ENCODE measurements at places on chromosomes 3 and 15.

DNA sequence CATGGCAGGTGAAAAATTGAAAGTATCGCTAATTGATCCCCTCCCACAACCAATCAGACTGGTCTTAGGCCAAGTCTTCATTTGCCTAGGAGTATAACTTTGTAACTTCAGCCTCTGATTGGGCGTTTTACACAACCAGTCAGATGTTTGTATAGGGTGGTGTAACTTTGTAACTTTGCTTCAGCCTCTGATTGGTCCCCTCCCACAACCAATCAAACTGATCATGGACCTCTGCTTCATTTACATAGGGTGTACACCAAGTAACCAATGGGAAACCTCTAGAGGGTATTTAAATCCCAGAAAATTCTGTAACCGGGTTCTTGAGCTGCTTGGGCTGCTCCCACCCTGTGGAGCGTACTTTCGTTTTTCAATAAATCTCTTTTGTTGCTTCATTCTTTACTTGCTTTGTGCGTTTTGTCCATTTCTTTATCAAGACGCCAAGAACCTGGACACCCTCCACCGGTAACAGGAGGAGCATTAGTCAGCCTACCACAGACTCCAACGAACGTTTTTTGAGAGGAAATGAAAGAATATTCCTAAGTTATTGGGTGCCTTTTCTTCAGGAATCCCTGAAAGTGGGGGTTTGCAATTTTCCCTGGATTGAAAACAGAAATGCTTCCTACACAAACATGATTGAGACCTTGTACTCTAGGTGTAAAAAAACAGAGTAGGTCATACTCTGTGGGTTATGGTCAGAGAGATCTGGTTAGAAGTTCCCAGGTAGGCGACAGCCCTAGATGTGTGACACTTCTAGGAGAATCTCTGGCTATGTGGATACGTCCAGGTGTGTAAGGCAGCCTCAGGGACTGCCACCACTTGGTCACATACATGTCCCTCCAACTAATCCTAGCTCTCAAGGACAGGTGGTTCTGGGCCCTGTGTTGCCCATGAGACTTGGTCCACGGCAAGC, 5.5 kb upstream of the SACM1L start:
- no peak for ATAC-seq

GRCh38 chr3:55719006-55719405, 231.9 kb upstream of the WNT5A start:
- no peak for ATAC-seq

DNA sequence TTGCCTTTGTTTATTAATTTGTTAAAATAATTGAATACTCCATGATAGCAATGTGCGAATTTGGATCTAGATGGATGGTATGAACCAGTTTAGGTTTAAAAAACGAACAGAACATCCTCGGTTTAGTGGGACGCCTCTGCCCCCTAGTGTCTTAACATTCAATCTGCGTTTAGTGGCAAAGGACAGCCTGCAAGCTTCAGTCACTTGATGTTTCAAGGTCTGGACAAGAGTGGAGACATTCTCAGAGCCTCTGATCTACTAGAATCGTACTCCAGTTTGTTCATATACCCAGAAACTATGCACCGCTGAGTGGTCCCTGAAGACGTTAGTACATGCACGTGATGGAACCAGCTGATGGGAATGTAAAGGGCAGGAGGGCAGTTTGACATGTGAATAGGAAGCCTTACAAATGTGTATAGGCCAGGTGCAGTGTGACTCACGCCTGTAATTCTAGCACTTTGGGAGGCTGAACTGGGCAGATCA, 17.8 kb upstream of the ATP13A4 start:
- ATAC-seq: peak; percentile 61

DNA sequence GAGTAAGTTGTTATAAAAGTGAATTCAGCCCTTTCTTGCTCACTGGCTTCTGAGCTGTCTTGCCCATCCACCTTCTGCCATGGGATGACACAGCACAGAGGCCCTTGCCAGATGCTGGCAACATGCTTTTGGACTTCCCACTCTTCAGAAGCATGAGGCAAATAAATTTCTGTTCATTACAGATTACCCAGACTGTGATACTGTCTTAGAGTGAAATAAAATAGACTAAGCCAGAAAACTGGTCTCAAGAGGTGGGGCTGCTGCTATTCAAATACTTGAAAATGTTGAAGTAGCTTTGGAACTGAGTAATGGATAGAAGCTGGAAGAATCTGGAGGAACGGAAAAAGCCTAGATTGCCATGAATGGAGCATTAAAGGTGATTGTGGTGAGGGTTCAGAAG, 170.4 kb downstream of the ZMAT3 start:
- ATAC-seq: no peak

DNA sequence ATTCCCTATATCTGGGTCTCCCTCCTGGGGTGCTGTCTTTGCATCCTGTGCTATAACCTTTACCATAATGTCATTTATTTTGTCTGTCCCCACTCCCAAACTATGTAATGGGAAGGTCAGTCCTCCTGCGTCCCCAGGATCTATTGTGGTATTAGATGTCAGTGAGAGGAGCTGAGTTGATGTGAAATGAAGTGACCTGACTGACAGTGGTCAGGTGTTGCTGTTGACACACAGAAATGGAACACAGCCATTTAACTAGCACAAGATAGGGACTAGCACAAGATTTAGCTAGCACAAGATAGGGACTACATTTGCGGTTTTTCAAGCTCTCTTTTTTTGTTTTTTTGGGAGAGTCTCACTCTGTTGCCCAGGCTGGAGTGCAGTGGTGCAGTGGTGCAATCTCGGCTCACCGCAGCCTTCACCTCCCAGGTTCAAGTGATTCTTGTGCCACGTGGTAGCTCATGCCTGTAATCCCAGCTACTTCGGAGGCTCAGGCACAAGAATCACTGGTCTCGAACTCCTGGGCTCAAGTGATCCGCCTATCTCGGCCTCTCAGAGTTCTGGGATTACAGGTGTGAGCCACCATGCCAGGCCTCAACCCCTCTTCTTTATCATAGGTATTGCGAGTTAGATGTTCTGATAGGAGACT, 5.2 kb downstream of the NGRN start:
- ATAC-seq: no peak

DNA sequence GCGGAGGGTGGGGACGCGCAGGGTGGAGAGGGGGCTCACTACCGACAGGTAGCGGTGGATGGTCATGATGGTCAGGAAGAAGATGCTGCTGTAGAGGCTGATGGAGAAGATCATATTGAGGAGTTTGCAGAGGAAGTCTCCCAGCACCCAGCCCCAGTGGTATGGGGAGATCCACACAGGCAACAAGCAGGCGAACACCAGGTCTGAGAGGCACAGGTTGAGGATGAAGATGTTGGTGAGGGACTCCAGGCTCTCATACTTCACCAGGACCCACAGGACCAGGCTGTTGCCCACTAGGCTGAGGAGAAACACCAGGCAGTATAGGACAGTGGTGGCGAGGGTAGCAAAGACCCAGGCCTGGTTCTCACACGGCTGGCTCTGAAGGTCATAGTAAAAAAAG, 5.8 kb downstream of the XCR1 start:
- no peak for ATAC-seq

DNA sequence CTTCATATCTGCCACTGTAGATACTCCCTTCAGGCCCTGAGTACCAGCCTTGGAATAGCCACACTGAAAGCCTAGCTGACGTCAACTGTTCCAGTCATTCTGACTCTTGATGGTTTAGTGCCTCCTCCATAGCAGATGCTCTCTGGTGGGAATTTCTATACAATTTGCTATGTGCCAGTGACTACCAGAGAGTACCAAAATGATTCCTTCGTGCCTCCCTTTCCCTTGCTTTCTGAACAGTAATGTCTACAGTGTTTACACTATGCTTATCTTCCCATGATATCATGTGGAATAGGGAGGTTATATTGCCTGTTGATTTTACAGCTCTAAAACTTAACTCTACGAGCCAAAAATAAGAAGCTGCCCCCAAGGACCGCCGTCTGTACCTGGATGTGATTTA, 109.7 kb upstream of the GMNC start:
- no peak for ATAC-seq

DNA sequence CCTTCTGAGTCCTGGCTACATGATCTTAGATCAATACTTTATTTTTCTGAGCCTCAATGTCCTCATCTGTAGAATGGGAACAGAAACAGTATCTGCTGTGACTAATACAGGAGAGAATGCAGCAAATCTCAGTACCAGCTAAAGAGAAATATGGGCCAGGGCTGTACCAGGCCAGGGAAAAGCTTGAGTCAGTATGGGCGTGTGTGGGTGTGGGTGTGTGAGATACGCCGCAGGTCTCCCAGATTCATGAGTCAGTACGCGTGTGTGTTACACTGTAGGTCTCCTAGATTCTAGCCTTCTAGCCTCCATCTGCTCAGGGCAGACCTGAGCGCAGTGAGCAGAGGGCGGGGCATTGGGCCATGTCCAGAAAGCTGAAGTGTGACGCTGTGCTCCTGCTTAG, 15.2 kb downstream of the GNAI2 start:
- peak; percentile 74 for ATAC-seq

GRCh38 chr3:125398952-125399351, 23.8 kb upstream of the ZNF148 start:
- no peak for ATAC-seq

DNA sequence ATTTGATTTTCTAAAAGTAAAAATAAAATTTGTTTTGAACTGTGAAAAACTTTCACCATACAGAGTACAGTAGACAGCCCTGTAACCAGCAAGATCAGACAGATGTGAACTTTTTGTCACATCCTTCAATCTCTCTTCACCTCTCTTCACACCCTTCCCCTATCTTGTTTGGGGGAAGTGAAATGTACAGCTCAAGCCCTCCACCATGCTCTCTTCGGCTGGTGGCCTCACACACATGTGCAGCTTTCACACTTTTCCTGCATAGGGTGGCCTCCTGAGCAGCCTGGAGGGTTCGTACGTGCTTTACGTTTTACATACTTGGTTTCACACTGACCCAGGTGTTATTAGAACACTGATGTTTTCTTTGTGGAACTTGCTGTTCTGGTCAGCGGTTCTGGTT, 86.4 kb downstream of the DNAJB8 start:
- no peak for ATAC-seq

DNA sequence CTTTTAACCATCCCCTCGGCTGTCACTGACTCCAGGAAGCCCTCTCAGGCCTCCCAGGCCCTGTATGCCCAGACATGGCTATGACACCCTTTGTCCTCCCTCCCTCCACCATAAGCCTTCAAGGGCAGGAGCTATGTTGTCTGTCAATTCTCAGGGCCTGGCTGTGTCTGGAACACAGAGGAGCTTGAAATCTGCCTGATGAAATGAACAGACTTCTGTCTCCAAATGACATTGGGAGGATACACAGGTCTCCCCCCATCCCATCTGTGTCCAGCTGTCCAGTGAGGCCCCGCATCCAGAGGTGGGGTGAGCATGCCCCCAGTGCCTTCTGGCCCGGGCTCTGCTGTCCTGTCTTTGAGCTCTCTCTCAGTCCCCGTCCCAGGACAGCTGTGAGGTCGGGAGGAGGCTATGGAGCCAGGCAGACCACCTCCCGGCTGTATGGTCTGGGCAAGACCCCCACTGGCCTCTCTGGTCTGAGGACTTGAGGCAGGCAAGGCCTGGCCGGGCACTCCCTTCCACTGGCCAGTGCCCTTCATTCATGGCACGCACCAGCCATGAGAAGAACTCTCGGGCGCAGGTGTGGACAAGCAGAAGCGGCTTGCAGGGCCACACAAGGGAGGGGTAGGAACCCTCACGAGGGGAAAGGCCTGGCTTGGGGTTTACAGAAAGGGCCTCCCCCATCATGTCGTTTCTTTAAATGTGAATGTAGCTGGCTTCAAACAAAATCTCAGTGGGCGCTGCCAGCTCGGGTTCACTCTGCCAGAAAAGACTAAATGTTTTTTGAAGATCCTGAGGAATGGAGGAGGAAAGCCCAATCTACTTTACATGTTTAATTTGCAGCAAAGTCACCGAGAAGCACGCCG, 38.9 kb downstream of the PCSK6 start:
- ATAC-seq: no peak

- ATAC-seq: peak; percentile 8
These were observed 2.4 kb downstream of the LMCD1 start for GRCh38 chr3:8503871-8504610.

DNA sequence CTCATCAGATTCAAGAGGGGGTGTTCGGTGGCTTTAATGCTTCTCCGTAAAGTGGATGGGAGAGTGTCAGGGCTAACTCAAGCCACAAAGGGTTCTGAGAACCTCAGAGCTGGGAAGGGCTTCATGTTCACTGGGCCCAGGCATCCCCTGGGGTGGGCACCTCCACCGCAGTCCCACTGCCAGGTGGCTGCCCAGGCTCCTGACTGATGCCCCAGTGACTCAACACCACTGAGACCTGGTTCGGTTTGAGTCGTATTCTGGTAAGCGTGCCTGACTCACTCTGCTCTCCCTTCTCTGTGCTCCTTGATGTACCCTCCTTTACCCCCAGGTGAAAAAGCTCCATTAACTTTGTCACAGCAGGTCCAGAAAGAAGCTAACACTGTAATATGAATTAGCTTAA, 304.6 kb downstream of the RPLP1 start:
- peak; percentile 61 for ATAC-seq

DNA sequence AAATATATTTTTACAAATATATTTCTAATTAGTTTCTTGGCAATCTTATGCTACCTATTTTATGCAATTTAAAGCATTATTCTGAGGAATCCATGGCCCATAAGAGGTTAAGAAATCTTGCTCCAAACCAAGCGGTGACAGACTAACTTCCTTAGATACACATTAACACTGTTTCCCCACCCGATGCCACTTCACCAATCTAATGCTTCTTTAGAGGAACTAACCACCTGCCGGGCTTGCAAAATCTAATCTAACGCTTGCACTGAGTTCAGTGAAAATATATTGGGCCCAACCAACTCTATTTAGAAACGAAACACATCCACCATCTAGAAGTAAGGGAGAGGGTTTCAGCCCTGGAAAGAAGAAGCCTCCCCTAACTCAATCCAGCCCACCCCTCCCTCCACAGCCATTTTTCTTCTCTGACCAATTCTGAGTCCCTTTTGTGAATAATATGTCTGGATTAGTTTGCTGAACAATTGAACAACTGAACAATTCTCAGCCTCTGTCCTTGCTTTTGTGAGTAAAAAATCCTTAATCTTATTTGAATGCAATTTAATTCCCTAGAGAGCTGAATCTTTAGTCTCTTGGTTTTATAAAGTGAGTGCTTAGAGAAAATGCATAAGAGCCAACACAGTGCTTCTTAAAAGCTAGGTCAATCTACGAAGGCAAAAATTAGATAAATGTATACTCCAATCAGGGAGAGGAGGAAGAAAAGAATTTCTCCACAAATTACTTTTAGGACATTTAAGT, 150.4 kb upstream of the ADAMTS9 start:
- no peak for ATAC-seq

DNA sequence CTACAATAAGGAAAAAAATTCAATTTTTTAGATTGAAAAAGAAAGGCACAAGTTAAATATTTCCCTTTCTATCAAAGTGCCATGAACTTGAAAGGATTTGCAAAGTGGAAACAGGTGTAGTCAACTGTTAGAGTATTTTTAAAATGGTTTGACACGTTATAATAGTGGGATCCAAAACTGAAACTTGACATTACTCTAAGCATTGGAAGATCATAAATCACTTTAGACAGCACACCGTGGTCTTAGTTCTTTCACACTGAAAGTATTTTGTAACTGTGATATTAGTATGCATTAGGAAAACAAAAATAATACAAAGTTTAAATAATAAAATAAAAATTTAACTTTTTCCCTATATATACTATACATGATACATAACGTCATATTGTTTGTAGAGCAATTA, 933.1 kb downstream of the EPHA3 start:
- no peak for ATAC-seq

GRCh38 chr3:44065311-44066094, 176.2 kb upstream of the TOPAZ1 start:
- no peak for ATAC-seq

GRCh38 chr3:194375473-194376240, 6.1 kb upstream of the LRRC15 start:
- no peak for ATAC-seq
